ENCODE measurements at places on chromosomes 13 and 19.

GRCh38 chr13:61094865-61095264 is 320.8 kb downstream of the PCDH20 start:
- H3K36me3 ChIP-seq = no peaks in the 10 kb centered on the region
- no peaks in the 10 kb centered on the region for H3K27me3 ChIP-seq
- H3K27ac ChIP-seq = no peak overlapping the region
- H3K4me3 ChIP-seq = no peak overlapping the region
- DNase-seq = no peak
- no peaks in the 10 kb centered on the region for H3K4me1 ChIP-seq

DNA sequence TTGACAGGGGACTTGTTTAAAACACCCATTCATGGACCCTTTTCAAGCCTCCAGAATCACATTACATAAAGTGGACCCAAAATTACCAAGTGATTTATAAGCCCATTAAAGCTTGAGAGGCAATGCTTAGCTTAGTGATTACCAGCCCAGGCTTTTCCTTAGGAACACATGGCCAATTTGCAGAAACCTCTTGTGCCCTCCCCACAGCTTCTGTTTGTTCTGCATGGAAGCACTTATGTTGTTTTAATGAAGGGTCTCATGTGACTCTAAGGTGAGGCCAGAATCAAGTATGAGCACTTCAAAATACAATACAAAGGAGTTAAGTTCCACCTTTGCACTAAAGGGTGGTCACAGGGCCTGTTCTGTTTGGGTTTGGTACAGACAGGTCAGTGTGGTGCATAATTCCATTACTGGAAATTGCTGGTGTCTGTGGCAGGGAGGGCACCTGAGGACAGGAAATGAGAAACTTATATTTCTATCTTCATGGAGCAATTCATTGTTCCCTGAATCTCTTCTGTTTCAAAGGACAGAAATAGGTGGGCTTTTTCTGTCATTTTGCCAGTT is 15.3 kb downstream of the ZNF486 start:
- no peak overlapping the region for H3K27ac ChIP-seq
- H3K4me3 ChIP-seq = no peak overlapping the region
- H3K27me3 ChIP-seq = no peaks in the 10 kb centered on the region
- H3K36me3 ChIP-seq = peaks cover 56% of the 10 kb centered on the region
- no peak for DNase-seq
- peaks cover 1% of the 10 kb centered on the region for H3K4me1 ChIP-seq

GRCh38 chr19:49678985-49679770 is 2.1 kb downstream of the PRMT1 start:
- H3K27me3 ChIP-seq = no peaks in the 10 kb centered on the region
- peaks cover 50% of the 10 kb centered on the region for H3K4me1 ChIP-seq
- H3K36me3 ChIP-seq = peaks cover 44% of the 10 kb centered on the region

DNA sequence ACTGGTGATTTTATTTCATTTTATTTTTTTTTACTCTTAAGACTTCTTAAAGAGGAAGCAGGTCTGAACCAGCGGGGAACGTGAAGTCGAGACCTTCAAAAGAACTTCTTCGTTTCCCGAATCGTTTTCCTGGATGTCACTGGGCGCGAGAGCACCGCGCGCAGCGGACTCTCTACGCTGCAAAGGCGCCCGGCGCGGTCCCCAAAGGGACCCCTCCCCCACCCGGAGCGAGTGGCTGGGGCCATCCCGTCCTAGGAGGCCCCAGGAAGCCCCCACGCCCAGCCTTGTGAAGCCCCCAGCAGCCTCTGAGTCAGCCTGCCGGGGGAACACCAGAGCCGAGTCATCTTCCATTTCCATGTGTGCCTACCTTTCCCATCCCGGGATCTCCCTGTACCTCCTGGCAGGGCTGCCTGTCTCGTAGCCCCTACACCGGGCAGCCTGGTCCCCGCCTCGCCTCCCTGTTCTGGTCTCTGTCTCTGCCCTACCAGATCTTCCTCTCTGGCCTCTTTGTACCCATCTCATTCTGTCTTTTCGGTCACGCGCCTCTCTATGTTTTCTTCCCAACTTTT is 608 bp downstream of the CD70 start:
- peak; percentile 58 for DNase-seq
- peaks cover 4% of the 10 kb centered on the region for H3K36me3 ChIP-seq
- H3K4me1 ChIP-seq = peaks cover 75% of the 10 kb centered on the region

- H3K36me3 ChIP-seq = no peaks in the 10 kb centered on the region
- H3K4me1 ChIP-seq = no peaks in the 10 kb centered on the region
- H3K27me3 ChIP-seq = no peaks in the 10 kb centered on the region
Measured at GRCh38 chr13:93624311-93624777, 397.7 kb downstream of the GPC6 start.

DNA sequence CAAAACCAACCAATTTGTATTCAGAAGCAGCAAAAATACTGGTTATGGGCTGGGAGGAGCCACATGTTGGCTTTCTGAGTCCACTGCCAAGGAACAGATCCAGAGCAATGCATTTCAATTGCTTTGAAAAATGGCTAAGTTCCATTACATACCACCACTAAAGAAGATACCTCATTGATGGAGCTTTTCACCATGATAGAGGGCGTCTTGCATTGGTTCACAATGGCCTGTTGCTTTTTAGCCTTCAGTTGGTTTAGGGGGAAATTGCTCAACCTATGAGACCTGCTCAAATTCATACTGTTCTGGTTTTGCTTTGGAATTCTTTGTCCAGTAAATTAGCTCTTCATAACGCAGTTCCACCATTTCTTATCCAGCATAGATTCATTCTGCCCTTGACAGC is 21.2 kb upstream of the CPB2 start:
- H3K27ac ChIP-seq = peak overlapping the region; percentile 49
- no peaks in the 10 kb centered on the region for H3K27me3 ChIP-seq
- H3K4me3 ChIP-seq = no peak overlapping the region
- no peak for DNase-seq
- H3K4me1 ChIP-seq = peaks cover 34% of the 10 kb centered on the region
- H3K36me3 ChIP-seq = peaks cover 51% of the 10 kb centered on the region

- peaks cover 27% of the 10 kb centered on the region for H3K4me1 ChIP-seq
- H3K27me3 ChIP-seq = no peaks in the 10 kb centered on the region
- no peak overlapping the region for H3K27ac ChIP-seq
- no peaks in the 10 kb centered on the region for H3K36me3 ChIP-seq
Measured at GRCh38 chr13:22218797-22219196, 547.9 kb downstream of the FGF9 start.

DNA sequence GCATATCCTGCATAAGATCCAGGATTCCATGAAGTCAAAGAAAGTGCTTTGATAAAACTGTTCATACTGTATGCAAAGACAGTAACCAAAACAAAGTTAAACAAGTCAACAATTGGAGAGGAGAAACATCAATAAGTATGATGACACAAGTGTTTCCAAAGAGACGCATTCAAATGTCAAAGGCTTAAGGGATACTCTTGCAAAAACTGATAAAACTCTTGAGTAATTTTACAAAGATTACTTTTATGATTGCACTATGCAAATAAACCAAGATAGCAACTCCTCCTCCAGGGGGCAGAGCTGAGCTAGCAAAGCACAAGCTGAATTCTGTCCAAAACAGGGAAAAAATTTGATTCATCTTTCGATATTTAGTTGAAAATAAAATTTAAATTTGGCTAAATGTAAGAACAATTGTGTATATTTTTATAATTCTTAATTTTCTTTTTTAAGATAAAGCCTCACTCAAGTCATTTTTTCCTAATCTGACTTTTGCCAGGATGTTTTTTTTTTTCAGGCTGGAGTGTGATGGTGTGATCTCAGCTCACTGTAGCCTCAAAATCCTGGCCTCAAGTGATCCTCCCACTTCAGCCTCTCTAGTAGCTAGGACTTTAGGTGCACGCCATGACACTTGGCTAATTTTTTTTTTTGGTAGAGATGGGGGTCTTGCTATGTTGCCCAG is 84.0 kb downstream of the MZT1 start:
- H3K27me3 ChIP-seq = peaks cover 3% of the 10 kb centered on the region
- H3K4me3 ChIP-seq = no peak overlapping the region
- H3K4me1 ChIP-seq = no peaks in the 10 kb centered on the region
- DNase-seq = peak; percentile 67

DNA sequence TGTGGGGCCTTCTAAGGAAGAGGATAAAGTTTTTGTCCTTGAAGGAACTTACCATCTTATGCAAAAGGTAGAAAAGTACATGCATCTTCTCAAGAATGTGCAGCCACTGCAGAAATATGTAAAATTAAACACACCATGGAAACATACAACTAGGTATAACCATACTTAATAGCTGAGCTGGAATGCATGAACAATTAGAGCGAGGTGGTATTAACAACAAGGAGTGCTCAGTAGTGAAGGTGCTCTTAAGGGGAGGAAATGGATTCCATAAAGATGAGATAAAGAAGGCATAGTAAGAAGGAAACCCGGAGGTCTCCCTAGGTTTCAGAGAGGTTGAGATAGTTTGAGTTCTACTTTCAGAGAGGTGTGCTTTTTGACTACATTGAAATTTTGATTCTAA is 415.9 kb downstream of the NDFIP2 start:
- no peak overlapping the region for H3K4me3 ChIP-seq
- H3K4me1 ChIP-seq = no peaks in the 10 kb centered on the region
- no peak for DNase-seq
- H3K27ac ChIP-seq = no peak overlapping the region

- H3K4me1 ChIP-seq = peaks cover 25% of the 10 kb centered on the region
- peaks cover 2% of the 10 kb centered on the region for H3K27me3 ChIP-seq
- no peak overlapping the region for H3K27ac ChIP-seq
- no peaks in the 10 kb centered on the region for H3K36me3 ChIP-seq
- no peak overlapping the region for H3K4me3 ChIP-seq
Measured at GRCh38 chr13:39818953-39819352, 163.5 kb downstream of the COG6 start.

GRCh38 chr13:26977541-26977940 is 194.1 kb downstream of the USP12 start:
- DNase-seq = no peak
- H3K4me1 ChIP-seq = no peaks in the 10 kb centered on the region
- peaks cover 5% of the 10 kb centered on the region for H3K27me3 ChIP-seq
- H3K27ac ChIP-seq = no peak overlapping the region
- no peaks in the 10 kb centered on the region for H3K36me3 ChIP-seq
- H3K4me3 ChIP-seq = no peak overlapping the region

GRCh38 chr19:30419568-30420180 is 47.5 kb downstream of the ZNF536 start:
- DNase-seq = no peak
- no peaks in the 10 kb centered on the region for H3K36me3 ChIP-seq
- H3K4me1 ChIP-seq = no peaks in the 10 kb centered on the region
- no peak overlapping the region for H3K27ac ChIP-seq
- peaks cover 11% of the 10 kb centered on the region for H3K27me3 ChIP-seq

- no peak overlapping the region for H3K27ac ChIP-seq
- no peak for DNase-seq
- peaks cover 2% of the 10 kb centered on the region for H3K27me3 ChIP-seq
- H3K4me3 ChIP-seq = no peak overlapping the region
- no peaks in the 10 kb centered on the region for H3K36me3 ChIP-seq
Measured at GRCh38 chr19:6023085-6023682, 45.2 kb upstream of the RANBP3 start.

DNA sequence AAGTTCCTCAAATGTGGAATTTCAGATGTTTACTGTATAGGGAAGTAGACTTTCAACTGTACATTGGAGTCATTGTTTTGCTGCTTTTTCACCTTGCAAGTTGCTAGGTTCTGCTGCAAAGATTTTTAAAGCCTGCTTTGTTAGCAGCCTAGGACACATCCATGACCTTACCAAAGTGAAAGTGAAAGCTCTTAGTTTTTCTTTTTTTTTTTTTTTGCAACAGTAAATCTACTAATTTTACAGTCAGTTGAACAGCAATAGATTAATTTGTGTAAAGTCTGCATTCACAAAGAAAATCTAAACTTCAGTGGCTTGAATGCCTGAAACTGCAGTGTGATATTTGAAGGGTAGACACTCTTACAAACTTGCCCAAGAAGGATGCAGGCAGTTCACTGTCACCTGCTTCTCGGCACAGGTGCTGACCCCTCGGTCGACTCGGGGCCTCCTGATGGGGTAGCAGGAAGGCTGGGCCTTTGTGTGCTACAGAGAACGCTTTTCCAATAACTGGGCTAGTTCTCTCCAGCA is 5.0 kb upstream of the MTIF3 start:
- peaks cover 32% of the 10 kb centered on the region for H3K4me1 ChIP-seq
- H3K27ac ChIP-seq = peak overlapping the region; percentile 97
- no peaks in the 10 kb centered on the region for H3K36me3 ChIP-seq
- H3K27me3 ChIP-seq = no peaks in the 10 kb centered on the region
- H3K4me3 ChIP-seq = peak overlapping the region; percentile 87

DNA sequence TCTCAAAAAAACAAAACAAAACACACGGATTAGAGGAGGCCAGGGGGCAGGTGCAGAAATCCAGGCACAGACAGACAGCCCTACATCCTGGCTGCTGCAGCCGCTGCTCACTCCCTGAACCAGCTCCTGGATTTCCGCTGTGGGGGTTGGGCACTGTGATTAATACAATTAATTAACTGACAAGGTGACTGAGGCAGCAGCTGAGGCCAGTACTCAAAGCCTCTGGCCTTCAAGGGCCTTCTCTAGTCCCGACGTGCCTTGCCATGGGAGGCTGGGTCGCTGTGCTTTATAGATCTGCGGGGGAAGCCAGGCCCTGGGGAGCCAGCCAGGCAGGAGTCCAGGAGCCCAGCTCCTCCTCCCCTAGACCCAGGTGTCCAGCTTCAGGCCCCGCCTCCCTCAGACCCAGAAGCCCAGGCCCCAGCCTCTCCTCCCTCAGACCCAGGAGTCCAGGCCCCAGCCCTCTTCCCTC is 4.6 kb downstream of the NECTIN2 start:
- no peak for DNase-seq
- H3K4me1 ChIP-seq = peaks cover 13% of the 10 kb centered on the region
- no peak overlapping the region for H3K27ac ChIP-seq

- no peaks in the 10 kb centered on the region for H3K27me3 ChIP-seq
- peaks cover 13% of the 10 kb centered on the region for H3K36me3 ChIP-seq
- H3K4me3 ChIP-seq = peak overlapping the region; percentile 80
Measured at GRCh38 chr13:74062933-74063332, 71.3 kb downstream of the KLF12 start.

- no peaks in the 10 kb centered on the region for H3K36me3 ChIP-seq
- H3K27me3 ChIP-seq = peaks cover 13% of the 10 kb centered on the region
- no peak for DNase-seq
- H3K4me3 ChIP-seq = no peak overlapping the region
Measured at GRCh38 chr19:43337737-43338136, 15.7 kb upstream of the CD177 start.

GRCh38 chr13:94716016-94716415 is 3.7 kb upstream of the SOX21 start:
- no peak overlapping the region for H3K4me3 ChIP-seq
- peaks cover 55% of the 10 kb centered on the region for H3K27me3 ChIP-seq
- DNase-seq = no peak
- no peak overlapping the region for H3K27ac ChIP-seq

DNA sequence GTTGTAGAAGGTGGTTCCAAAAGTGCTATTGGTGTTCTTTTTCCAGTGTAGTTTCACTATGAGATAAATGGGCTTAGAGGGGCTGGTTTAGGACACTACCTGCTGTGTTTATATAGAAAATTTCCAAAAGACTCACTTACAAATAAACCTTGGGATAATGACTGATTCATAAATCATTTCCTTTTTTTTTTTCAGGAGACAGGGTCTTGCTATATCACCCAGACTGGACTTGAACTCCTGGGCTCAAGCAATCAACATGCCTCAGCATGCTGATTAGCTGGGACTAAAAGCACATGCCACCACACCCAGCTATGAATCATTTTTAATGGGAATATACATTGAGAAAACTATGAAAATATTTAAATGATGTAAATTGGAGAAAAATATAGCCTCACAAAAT is 376.6 kb downstream of the PCDH9 start:
- H3K27ac ChIP-seq = no peak overlapping the region
- no peaks in the 10 kb centered on the region for H3K27me3 ChIP-seq
- no peaks in the 10 kb centered on the region for H3K36me3 ChIP-seq
- no peak overlapping the region for H3K4me3 ChIP-seq
- no peaks in the 10 kb centered on the region for H3K4me1 ChIP-seq
- no peak for DNase-seq
